Cardiac muscle cell (in vitro differentiated cells and primary cell): ENCODE measurements at places on chromosomes 13 and 19. TPM values are rescaled to one million over a fixed set of nuclear protein-coding genes. Genes with fewer than 3 reads are reported as not detected.

The SPACA4 gene
- not detected in 2 replicates for total RNA-seq

The LILRA6 gene
- total RNA-seq, result 0.15 and 0.18 TPM in 2 replicates

The SPRED3 gene
- 1.8 and 2.6 TPM in 2 replicates for total RNA-seq

The EBI3 gene
- not detected in 2 replicates for total RNA-seq

The SIGLECL1 gene
- not detected in 2 replicates for total RNA-seq

The ZNF57 gene
- 2.1 and 4.1 TPM in 2 replicates for total RNA-seq

DNA sequence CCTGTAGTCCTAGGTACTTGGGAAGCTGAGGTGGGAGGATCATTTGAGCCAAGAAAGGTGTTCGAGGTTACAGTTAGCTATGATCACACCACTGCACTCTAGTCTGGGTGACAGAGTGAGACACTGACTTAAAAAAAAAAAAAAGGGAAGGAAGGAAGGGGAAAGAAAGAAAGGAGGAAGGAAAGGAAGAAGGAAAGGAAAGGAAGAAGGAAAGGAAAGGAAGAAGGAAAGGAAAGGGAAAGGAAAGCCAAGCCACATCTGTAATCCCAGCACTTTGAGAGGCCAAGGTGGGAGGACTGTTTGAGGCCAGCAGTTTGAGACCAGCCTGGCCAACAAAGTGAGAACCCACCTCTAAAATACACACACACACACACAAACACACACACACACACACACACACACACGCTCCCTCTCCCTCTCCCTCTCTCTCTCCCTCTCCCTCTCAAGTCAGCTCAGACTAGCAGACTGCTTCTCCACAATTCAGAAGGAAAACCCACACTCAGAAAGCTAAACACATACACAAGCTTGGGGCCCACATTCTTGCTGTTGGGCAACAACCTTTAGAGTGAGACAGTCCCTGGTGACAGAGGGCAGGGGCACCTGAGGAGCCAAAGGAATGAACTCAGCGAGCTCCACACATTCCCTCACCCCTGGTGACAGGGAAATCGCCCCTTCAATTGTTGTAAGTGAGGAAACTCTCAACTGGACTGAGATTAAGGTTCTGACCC is 2.7 kb downstream of the ZNF709 start:
- no peaks in the 10 kb centered on the region for H3K36me3 ChIP-seq
- H3K4me3 ChIP-seq, result no peak overlapping the region
- DNase-seq, result no peak
- no peaks in the 10 kb centered on the region for H3K27me3 ChIP-seq

DNA sequence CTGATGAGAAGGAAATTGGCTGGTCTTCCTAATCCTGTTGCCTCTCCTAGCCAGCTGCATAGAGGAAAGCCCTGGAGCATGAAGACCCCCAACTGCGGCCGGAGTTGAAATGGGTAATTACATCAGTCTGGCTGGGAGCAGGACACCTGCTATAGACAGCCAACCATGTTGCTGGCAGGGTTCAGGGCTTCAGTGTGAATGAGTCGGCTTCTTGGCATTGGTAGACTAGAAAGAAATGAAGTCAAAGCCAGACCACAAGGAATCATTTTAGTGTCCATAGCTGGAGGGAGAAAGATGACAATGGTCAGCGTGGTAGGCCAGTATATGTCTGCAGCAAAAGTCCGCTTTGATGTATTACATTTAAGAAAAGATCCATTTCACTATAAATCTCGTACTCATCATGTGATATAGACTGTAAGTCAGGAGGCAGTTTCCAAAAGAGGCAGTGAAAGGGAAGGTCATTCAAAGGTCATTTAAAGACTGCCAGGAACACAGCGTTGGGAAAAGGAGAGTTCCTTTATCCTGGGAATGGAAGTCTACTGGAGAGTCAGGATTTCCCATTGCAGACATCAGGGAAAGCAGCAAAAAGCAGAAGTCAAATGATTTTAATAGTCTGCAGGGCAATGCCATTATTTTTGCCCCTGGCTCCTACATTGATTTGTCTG is 262.7 kb downstream of the DNAJC15 start:
- no peak overlapping the region for H3K4me3 ChIP-seq
- H3K36me3 ChIP-seq, result no peaks in the 10 kb centered on the region
- no peak overlapping the region for H3K27ac ChIP-seq

- DNase-seq, result peak; percentile 82
- H3K4me1 ChIP-seq, result no peaks in the 10 kb centered on the region
- H3K27me3 ChIP-seq, result no peaks in the 10 kb centered on the region
- peaks cover 7% of the 10 kb centered on the region for H3K36me3 ChIP-seq
- no peak overlapping the region for H3K4me3 ChIP-seq
Observed at GRCh38 chr19:48999481-49000325, 6.0 kb downstream of the RUVBL2 start.

- no peaks in the 10 kb centered on the region for H3K27me3 ChIP-seq
- H3K36me3 ChIP-seq, result no peaks in the 10 kb centered on the region
Observed at GRCh38 chr13:51113969-51114368, 2.9 kb upstream of the C13orf42 start.
